ENCODE measurements at places on chromosomes 3 and 15. TPM values are rescaled to one million over a fixed set of nuclear protein-coding genes. Genes with fewer than 3 reads are reported as not detected.

Gene ZNF80
- not detected for total RNA-seq

Gene PLSCR4
- total RNA-seq = 99.1 TPM

Gene ACOX2
- total RNA-seq = 25.6 TPM

Gene EPHB3
- 2.7 TPM for total RNA-seq

Gene LTK
- 0.12 TPM for total RNA-seq

Gene ANKRD63
- not detected for total RNA-seq

Gene KBTBD13
- total RNA-seq = not detected

Gene FAM81A
- total RNA-seq = 0.25 TPM

Gene ZNF502
- 5.2 TPM for total RNA-seq

Gene USF3
- 3.8 TPM for total RNA-seq
